ENCODE measurements at places on chromosomes 7 and 10. TPM values are rescaled to one million over a fixed set of nuclear protein-coding genes. Genes with fewer than 3 reads are reported as not detected.
A peak's percentile ranks its signal among the peaks of the same experiment; 100 is the strongest.

DNA sequence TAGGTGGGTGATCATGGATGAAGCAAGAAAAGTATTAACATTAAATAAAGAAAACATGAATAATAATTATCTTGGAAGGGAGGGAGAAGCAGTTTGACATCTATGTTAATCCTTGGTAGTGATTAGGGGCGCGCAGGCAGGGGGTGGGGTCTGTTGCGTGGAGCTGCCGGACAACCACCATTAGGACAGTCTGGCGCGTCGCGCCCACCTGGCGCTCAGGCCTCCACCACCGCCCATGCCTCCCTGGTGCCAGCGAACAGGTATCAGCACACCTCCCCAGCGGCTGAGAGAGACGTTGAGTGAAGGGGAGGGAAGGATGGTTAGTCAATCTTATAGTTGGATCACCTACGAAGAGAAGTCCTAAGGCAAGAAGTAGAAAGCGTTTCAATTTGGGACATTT, 94.2 kb upstream of the CDK1 start:
- H3K4me3 ChIP-seq = no peak overlapping the region
- DNase-seq = no peak
- no peak overlapping the region for H3K27ac ChIP-seq

Gene EPHA1
- total RNA-seq = not detected

GRCh38 chr7:127718340-127718679, 66.3 kb downstream of the SND1 start:
- peaks cover 5% of the 10 kb centered on the region for H3K4me1 ChIP-seq
- H3K36me3 ChIP-seq = peaks cover 27% of the 10 kb centered on the region
- no peak overlapping the region for H3K27ac ChIP-seq
- H3K4me3 ChIP-seq = no peak overlapping the region
- no peak for DNase-seq
- H3K27me3 ChIP-seq = no peaks in the 10 kb centered on the region

GRCh38 chr10:129786216-129786615, 177.9 kb downstream of the EBF3 start:
- no peaks in the 10 kb centered on the region for H3K4me1 ChIP-seq
- H3K27ac ChIP-seq = no peak overlapping the region
- H3K27me3 ChIP-seq = no peaks in the 10 kb centered on the region
- peaks cover 2% of the 10 kb centered on the region for H3K36me3 ChIP-seq

Gene VGF
- not detected for total RNA-seq

DNA sequence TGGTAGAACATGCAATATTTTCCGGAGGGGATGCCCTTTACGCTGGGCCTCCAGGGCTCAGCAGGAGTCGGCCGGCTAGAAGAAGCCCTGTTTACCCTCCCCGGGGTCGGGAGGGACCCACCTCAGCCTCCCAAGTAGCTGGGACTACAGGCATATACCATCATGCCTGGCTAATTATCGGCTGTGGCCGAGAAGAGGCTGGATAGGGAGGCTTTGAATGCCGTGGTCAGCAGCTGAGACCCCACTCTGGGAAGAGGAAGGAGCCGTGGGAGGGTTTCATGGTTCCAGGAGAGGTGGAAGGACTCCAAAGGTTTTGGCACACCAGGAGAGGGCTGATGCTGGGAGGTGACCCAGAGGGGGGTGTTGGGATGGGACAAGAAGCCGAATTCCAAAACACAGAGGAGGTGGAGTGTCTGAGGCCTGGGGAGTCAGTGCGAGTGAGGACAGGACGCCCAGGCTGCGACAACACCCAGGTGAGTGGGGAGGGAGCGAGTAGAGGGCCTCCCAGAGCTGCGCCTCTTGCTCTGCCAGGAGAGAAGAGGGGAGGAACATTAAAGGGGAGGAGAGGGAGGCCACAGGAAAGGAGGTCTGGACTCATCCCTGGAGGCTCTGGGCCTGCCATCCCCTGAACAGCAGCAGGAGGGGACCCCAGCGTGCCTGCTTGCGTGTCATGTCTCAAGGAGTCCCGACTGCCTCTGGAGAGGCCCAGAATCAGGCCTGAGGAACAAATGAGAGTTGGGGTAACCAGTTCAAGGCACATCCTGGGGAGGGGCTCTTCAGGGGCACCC, 19.6 kb downstream of the GRID2IP start:
- no peak for DNase-seq
- H3K27ac ChIP-seq = no peak overlapping the region
- H3K4me1 ChIP-seq = peaks cover 7% of the 10 kb centered on the region
- peaks cover 48% of the 10 kb centered on the region for H3K27me3 ChIP-seq

- H3K4me3 ChIP-seq = no peak overlapping the region
- no peak overlapping the region for H3K27ac ChIP-seq
- no peaks in the 10 kb centered on the region for H3K27me3 ChIP-seq
These were observed 165.0 kb upstream of the CALN1 start for GRCh38 chr7:72577107-72577506.

DNA sequence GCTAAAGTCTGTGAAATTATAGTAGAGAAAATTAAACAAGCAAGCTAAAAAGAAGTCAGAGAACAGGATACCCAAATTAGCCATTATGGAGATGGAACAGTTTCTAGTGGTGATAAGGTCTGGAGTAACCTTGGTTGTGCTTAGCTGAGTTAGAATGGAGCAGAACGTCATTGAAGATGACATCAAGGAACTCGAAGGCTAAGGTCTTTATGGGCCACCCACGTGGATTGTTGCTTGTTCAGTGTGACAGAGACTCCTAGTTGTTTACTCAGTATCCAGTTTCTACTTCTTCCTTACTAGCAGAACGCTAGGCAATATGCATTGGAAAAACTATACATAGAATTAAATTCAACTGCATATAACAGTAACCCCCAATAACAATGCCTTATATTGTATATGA, 39.7 kb downstream of the AHCYL2 start:
- no peaks in the 10 kb centered on the region for H3K36me3 ChIP-seq
- no peak overlapping the region for H3K27ac ChIP-seq
- H3K27me3 ChIP-seq = no peaks in the 10 kb centered on the region

Gene ASB10
- not detected for total RNA-seq

DNA sequence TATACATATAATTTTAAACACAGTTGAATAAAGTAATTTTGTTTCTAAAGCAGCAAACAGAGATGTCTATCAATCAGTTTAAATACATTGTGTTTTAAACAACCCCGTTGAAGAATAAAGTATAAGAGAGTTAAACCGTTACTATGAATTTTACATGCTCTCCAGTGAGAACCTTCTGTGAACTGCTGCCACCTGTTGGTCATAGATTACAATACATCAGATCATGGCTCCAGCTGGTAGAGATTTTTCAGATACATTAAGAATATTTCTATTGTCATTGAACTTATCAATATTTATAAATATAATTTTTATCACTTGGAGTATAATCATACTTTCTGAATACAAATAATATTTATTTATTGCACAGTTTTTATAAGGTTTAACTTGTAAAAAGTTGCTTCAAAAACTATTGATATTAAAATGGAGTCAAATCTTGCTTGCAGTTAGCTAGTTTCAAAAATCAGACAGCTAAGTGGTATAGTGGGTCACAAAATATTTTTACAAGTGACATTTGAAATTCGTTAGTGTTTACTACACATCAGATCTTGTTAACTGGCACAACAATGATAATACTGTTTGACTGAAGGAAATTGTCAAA, 561.2 kb upstream of the PHF14 start:
- no peak overlapping the region for H3K27ac ChIP-seq
- H3K36me3 ChIP-seq = no peaks in the 10 kb centered on the region

GRCh38 chr7:44671069-44671468, 64.6 kb downstream of the OGDH start:
- no peak overlapping the region for H3K4me3 ChIP-seq
- H3K27me3 ChIP-seq = no peaks in the 10 kb centered on the region
- peak; percentile 22 for DNase-seq
- H3K36me3 ChIP-seq = peaks cover 23% of the 10 kb centered on the region

DNA sequence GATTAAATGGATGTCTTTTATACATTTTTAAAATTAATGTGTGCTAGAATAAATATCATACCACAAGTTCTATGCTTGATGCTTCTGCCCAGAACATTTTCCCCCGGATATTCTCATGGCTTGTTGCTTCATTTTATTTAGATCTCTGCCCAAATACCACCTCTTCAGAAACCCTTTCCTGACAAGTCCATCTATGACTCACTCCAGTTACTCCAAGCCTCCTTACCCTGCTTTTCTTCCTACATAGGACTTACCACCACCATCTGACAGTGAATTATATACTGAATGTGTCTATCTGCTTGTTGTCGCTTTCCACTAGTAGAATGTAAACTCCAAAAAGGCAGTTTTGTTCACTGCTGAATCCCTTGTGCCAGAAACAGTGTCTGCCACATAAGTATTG, 19.1 kb upstream of the ERVW-1 start:
- no peak for DNase-seq
- peaks cover 4% of the 10 kb centered on the region for H3K4me1 ChIP-seq
- H3K27ac ChIP-seq = peak overlapping the region; percentile 49
- peaks cover 30% of the 10 kb centered on the region for H3K36me3 ChIP-seq

Gene CNNM1
- 0.36 TPM for total RNA-seq

DNA sequence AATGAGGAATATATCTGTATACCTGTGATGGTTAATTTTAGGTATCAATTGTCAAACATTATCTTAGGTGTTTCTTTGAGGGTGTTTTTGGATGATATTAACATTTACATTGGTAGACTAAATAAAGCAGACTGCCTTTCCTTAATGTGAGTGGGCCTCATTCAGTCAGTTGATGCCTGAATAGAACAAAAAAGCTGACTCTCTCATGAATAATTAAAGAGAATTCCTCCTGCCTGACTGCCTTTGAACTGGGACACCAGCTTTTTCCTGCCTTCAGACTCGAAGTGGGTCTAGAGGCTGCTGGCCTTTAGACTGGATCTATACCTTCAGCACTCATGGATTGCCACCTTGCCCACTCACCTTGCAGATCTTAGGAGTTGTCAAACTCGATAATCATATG, 117.9 kb upstream of the TMEM168 start:
- H3K36me3 ChIP-seq = peaks cover 11% of the 10 kb centered on the region
- H3K4me1 ChIP-seq = peaks cover 3% of the 10 kb centered on the region
- no peak overlapping the region for H3K27ac ChIP-seq
- DNase-seq = no peak
- no peaks in the 10 kb centered on the region for H3K27me3 ChIP-seq

Gene GPNMB
- total RNA-seq = 139 TPM

DNA sequence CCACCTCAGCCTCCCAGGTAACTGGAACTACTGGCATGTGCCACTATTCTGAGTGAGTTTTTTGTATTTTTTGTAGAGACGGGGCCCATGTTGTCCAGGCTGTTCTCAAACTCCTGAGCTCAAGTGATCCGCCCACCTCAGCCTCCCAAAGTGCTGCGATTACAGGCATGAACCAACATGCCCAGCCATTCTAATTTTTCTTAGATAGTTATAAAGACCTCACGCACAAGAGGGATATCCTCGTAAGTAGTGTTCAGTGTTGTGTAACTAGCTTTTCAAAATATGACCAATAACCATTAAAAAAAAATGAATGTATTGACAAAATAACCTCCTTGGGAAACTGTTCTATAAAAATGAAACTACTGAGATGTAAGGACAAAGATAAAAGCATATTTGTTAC, 90.5 kb upstream of the FERD3L start:
- no peak for DNase-seq
- peaks cover 7% of the 10 kb centered on the region for H3K36me3 ChIP-seq
- H3K27me3 ChIP-seq = no peaks in the 10 kb centered on the region
- no peak overlapping the region for H3K27ac ChIP-seq

DNA sequence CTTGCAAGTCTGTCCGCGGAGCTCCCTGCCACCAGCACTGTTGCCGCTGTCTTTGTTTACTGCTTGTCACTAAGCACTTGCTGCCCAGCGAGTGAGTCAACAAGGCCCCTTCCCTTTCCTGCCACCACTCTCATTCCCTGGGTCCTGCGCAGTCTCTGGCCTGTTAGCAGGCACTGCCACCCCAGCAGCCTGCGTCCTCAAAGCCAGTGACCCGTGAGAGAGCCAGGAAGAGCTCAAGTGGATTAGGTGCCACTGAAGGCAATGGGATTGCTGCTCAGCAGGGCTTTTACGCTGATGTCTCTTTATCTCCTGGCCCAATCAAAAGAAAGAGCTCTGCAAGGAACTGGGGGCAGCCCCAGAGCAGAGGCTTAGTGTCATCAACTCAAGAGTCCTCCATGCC, at the start of gene FRMPD2:
TSS of gene FRMPD2 (minus strand) at position 61 of the 400 bp plus-strand sequence. CDS start 129 bp downstream, outside the sequence.
- H3K4me1 ChIP-seq = peaks cover 3% of the 10 kb centered on the region
- H3K36me3 ChIP-seq = peaks cover 5% of the 10 kb centered on the region
- H3K27ac ChIP-seq = no peak within 1 kb of the TSS
- H3K27me3 ChIP-seq = peaks cover 22% of the 10 kb centered on the region
- H3K4me3 ChIP-seq = no peak within 1 kb of the TSS

Gene GARIN1A
- total RNA-seq = 2.8 TPM

GRCh38 chr10:128927497-128928161, 539.4 kb upstream of the MGMT start:
- H3K27me3 ChIP-seq = peaks cover 3% of the 10 kb centered on the region
- DNase-seq = no peak
- no peaks in the 10 kb centered on the region for H3K36me3 ChIP-seq
- H3K4me3 ChIP-seq = no peak overlapping the region
- no peaks in the 10 kb centered on the region for H3K4me1 ChIP-seq

DNA sequence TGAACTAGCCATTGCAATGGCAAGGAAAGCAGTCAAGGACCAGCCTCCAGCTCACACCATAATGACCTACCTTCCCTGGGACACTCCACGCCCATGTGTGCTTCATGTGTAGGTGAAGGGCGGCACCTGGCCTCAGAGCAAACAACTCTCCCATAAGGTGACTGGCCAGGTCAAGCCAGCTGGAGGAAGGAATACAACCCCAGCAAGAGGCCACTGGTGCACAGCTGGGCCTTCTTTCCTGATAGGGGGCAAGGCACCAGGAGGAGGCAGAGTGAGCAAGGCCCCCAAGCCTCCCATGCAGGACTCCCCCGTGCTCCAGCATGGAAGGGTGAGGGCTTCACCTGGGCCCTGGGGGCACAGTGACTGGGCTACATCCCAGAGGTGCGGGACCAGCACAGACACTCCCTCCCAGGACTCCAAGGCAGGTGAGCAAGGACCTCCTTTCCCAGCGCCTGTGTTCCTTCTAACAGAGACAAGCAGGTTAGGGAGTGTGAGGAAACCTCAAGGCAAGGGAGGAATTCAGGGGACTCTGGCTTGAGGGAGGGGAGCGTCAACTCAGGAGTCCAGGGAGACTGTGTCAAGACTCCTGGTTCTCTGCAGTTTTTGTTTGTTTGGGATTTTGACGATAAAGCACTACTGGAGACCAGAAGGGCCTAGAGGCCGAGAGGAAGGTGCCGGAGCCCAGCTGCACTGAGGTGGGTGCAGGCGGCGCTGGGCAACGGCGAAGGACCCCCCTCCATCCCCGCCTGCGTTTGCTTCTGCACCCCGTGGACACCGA, 1.7 kb downstream of the PTPRN2 start:
- peaks cover 30% of the 10 kb centered on the region for H3K27me3 ChIP-seq
- H3K27ac ChIP-seq = no peak overlapping the region
- peak overlapping the region; percentile 47 for H3K4me3 ChIP-seq

Gene COX15
- 20.8 TPM for total RNA-seq

- H3K27me3 ChIP-seq = no peaks in the 10 kb centered on the region
- H3K36me3 ChIP-seq = no peaks in the 10 kb centered on the region
- no peak for DNase-seq
- no peak overlapping the region for H3K4me3 ChIP-seq
- no peak overlapping the region for H3K27ac ChIP-seq
These were observed 208.5 kb downstream of the RNLS start for GRCh38 chr10:88374392-88375175.

Measured in chondrocyte (in vitro differentiated cells).